ENCODE measurements at places on chromosomes 1 and 21. TPM values are rescaled to one million over a fixed set of nuclear protein-coding genes. Genes with fewer than 3 reads are reported as not detected.

DNA sequence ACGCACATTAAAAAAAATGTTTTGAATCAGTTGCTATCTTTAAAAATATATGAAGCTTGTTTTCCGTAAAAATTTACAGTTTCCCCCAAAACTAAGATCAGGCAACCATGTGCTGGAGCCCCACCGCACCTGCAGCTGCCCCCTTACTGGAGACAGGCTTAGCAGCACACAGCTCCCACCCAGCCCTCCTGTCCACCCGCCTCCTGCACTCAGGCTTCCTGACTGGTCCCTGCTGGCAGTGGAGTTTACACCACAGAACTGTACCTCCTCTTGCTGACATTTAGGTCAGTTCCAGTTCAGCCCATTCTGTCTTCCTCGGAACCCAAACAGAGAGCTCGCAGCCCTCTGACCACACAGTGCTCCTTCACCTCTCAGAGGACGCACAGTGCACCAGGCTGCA, 2.1 kb downstream of the GPR161 start:
- DNase-seq, result no peak

GRCh38 chr1:156655151-156655903, 13.4 kb downstream of the BCAN start:
- no peak for DNase-seq

ORC1 gene
- total RNA-seq, result 20.2 TPM

- DNase-seq, result no peak
Measured at GRCh38 chr1:209630383-209631225, 21.6 kb downstream of the LAMB3 start.

GPR153 gene
- total RNA-seq, result 9.1 TPM

DNA sequence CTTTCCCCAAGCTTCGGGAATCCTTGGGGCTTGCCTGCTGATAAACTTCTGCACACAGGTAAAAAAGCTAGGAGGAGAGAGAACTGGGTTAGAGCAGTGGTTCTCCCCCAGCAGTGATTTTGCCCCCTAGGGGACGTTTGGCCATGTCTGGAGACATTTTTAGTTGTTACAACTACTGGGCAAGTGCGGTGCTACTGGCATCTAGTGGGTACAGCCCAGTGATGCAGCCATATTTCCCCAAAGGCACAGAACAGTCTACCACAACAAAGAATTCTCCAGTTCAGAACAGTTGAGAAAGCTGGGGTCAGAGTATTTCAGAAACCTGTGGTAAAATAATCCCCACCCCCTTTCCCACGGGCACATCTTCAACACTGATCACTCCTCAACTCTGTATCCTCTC, 41.3 kb downstream of the LRRC71 start:
- peak; percentile 16 for DNase-seq

DNA sequence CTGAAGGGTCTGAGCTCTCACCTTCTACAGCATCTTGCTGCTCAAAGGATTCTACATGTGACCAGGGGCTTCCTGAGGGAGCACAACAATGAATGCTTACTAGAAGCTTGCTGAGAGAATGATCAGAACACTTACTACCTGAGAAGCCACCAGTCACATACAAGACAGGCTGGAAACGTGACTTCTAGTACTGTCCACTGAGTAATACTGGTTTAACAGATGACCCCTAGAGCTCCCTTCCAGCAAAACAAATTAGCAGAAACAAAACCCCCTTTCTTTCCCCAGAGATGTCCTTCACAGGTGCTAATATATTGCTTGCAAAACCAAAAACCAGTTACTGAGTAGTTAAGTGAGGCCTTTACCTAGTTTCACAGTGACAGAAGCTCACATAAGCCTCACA, 2.1 kb downstream of the TAF5L start:
- no peak for DNase-seq
